H4 (cell line): ENCODE measurements at places on chromosomes 1 and 21. TPM values are rescaled to one million over a fixed set of nuclear protein-coding genes. Genes with fewer than 3 reads are reported as not detected.
A peak's percentile ranks its signal among the peaks of the same experiment; 100 is the strongest.

Gene CFAP107
- total RNA-seq, result not detected in 2 replicates

GRCh38 chr1:19122668-19123067 is 87.4 kb downstream of the UBR4 start:
- no peak for DNase-seq

Gene ZNF683
- total RNA-seq, result not detected in 2 replicates

Gene MTOR
- total RNA-seq, result 28.2 and 34.6 TPM in 2 replicates

GRCh38 chr1:116569776-116570357 is 959 bp downstream of the CD58 start:
- DNase-seq, result no peak

Gene GREM2
- 0.08 and 0.66 TPM in 2 replicates for total RNA-seq

DNA sequence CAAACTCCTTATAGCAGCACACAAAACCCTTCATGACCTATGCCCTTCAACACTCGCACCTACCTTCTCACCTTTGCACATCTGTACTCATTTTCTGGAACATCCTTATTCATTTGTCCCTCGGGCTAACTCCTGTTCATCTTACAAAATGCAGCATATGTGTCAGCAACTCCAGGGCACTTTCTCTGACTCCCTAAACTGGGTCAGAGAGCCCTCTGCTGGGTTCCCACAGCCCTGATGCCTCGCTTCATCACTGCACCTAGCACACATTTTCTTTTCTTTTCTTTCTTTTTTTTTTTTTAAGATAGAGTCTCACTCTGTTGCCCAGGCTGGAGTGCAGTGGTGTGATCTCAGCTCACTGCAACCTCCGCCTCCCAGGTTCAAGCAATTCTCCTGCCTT is 54.0 kb downstream of the RAB3B start:
- no peak for DNase-seq

GRCh38 chr1:51954783-51955182 is 35.7 kb downstream of the RAB3B start:
- DNase-seq, result no peak

GRCh38 chr1:43275826-43276620 is 6.2 kb downstream of the TMEM125 start:
- no peak for DNase-seq

Gene TXNDC12
- total RNA-seq, result 128 and 138 TPM in 2 replicates

DNA sequence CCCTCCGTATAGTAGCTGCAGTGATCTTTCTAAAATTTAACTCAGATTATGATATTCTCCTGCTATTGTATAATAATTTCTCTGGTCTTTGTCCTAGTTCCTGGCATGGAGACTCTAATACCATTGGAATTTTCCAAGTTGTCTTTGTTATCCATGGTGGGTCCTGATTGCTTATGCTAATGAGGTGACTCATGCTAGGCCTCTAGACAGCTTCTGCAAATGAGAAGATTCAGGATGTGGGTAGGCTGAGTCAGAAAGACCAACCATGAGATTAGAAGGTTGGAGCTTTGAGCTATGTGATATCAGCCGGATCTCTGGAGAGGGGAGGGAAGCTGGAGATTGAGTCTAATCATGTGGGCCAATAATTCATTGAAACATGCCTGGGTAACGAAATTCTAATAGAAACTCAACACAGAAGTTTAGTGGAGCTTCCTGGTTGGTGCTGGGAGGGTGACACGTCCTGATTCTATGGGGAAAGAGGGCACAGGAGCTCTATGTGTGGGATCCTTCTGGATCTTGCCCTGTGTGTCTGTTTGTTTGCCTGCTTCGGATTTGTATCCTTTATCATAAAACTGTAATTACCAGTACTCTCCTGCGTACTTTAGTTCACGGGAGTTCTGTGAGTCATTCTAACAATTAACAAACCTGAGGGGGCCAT is 73.2 kb upstream of the CNIH3 start:
- DNase-seq, result peak; percentile 95

Gene PUM1
- 29.6 and 31.7 TPM in 2 replicates for total RNA-seq

GRCh38 chr1:183918589-183918988 is 113.7 kb downstream of the RGL1 start:
- DNase-seq, result no peak
